RWPE1 (cell line): ENCODE measurements at places on chromosomes 6 and 20.

DNA sequence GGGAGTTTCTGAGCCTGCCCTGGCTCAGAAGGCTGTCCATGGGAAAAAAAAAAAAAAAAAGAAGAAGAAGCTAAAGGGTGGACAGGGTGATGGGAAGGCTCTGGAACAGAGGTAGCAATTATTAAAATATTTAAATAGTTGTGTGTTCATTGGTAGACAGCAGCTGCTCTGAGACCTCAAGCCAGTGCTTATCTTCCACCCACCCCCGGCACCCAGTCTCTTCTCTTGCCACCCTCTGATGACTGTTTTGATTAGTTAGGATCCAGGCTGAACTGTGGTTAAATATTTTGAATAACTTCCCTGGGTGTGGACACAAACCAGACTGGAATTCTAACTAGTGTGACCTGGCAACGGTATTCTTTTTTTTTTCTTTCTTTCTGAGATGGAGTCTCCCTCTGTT is 16.9 kb upstream of the SRSF3 start:
- DNase-seq = peak; percentile 92

- DNase-seq = peak; percentile 55
These were observed 2.4 kb upstream of the MCM3 start for GRCh38 chr6:52286798-52287432.

DNA sequence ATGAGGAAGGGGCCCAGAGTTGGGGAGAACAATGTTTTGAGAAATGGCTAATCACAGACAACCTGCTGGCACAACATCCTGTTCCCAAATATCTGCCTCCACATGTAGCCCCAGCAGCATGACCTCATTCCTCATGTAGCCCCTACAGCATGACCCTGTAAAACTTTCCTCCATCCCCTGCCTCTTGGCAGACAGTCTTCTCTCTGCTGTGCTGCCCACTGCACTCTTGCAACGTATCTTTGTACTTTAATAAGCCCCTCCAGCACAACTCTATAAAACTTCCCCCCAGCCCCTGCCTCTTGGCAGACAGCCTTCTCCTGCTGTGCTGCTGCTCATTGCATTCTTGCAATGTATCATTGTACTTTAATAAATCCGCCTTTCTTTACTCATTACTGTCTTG is 278.8 kb downstream of the HDGFL1 start:
- DNase-seq = no peak

GRCh38 chr6:19782588-19782987 is 54.6 kb upstream of the ID4 start:
- no peak for DNase-seq

- DNase-seq = no peak
These were observed 75.1 kb upstream of the B3GAT2 start for GRCh38 chr6:71031912-71032311.

DNA sequence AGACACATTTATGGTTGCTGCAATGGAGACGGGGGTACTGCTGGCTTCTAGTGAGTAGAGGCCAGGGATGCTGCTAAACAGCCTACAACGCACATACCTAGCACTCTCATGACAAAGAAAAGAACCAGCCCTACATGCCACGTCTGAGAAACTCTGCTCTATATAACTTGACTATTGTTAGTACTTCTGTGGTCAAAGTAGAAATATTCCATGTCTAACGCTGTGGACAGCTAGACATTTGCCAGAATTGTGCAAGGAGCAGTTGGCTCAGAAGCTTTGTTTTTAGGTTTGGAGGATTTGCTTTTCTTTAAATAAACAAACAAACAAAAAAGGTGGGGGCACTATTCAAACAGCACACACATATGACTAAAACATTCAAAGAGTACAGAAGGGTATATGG is 20.5 kb downstream of the UBE2V1 start:
- no peak for DNase-seq

DNA sequence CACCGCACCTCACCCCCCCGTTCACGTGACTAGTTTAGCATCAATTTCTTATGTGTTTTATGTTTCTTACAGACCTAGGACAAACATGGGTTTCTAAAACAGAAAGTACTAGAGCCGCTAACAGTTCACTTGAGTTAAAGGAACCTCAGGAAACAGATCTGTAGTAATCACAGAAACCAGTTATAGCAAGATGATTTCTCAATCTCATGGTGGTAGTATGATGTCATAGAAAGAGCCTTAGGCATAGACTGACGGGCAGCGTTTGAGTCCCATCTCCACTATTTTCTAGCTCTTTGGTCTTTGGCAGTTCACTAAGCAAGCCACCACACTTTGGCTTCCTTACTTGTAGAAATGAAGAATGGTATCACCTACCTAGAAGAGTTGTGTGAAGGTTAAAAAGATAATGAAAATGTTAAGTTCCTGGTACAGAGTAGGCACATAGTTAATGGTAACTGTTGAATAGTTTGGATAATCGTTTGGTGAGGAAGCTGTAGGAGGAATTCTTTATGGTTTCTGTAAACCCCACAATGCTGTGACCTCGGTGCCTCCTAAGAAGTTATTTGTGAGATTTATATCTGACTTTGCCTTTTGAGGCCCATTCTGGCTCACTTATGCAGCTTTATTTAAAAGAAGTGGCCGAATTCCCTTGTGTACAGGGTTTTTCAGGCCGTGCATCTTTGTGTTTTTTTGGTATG is 21.3 kb downstream of the CTNNBL1 start:
- peak; percentile 66 for DNase-seq

DNA sequence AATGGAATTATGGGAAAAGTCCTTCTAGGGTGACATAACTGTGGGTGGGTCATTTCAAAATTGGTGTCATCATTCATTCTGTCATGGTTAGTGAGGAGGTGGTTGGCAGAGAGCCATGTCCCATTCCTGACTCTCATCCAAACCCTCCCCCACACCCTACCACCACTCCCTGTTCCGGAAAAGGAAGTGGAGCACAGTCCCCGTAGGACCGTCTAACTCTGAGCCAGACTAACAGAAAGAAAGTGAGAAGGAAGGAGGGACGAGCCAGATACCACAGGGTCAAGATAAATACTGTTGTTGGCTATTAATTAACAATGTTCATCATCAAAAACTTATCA is 4.8 kb downstream of the TRIM10 start:
- peak; percentile 85 for DNase-seq

GRCh38 chr6:7157752-7158616 is 50.2 kb downstream of the RREB1 start:
- no peak for DNase-seq

- DNase-seq = no peak
These were observed 492.1 kb downstream of the MAFB start for GRCh38 chr20:40196846-40197436.

- no peak for DNase-seq
These were observed 269.6 kb downstream of the GRIK2 start for GRCh38 chr6:101663100-101663499.

DNA sequence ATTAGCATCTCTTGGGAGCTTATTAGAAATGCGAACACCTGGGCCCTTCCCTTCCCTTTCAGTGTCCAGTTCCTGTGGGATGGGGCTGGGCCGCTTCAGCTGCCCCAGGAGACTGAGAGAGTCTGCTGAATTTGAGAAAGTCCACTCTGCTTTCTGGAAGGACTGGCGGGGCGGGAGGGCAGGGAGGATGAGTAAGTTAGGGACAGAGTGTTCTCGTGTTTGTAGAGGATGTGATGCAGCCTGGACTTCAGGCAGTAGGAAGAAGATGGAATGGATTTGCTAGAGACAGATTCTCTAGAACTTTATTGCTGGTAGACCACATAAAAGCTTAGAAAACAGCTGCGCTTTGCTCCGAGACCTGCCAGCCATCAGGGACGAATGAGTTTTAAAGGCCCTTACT is 1.1 kb upstream of the TULP4 start:
- no peak for DNase-seq

GRCh38 chr6:3471711-3472110 is 14.9 kb upstream of the SLC22A23 start:
- DNase-seq = no peak

DNA sequence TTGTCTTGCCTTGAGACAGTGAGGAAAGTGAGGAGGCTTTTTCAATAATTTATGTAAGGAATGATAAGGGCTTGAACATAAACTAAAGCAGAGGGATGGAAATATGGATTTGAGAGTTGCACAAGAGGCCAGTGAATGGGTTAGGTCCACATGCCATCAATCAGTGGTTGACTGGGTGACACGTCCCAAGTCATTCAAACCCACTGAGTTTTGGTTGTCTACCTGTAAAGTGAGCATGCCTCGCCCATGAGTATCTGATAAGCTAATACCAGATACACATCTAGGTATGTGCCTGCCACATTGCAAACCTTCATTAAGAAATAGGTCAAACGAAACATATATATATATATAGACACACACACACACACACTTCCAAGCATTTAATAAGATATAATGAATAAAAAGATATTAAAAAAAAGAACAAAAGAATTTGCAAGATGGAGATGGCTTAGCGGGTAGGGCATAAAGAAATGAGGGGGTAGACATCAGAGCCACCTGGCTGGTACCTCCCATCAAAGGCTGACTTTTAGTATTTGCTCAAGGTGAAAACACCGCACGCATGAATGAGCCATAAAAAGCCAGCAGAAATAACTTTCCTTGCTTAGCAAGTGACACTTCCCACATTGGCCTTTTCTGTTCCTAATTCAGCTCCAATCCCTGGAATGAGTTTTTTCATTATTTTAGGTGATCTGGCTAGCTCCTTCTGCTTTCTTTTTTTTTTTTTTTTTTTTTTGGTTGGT is 109.1 kb upstream of the GGTLC1 start:
- DNase-seq = no peak

DNA sequence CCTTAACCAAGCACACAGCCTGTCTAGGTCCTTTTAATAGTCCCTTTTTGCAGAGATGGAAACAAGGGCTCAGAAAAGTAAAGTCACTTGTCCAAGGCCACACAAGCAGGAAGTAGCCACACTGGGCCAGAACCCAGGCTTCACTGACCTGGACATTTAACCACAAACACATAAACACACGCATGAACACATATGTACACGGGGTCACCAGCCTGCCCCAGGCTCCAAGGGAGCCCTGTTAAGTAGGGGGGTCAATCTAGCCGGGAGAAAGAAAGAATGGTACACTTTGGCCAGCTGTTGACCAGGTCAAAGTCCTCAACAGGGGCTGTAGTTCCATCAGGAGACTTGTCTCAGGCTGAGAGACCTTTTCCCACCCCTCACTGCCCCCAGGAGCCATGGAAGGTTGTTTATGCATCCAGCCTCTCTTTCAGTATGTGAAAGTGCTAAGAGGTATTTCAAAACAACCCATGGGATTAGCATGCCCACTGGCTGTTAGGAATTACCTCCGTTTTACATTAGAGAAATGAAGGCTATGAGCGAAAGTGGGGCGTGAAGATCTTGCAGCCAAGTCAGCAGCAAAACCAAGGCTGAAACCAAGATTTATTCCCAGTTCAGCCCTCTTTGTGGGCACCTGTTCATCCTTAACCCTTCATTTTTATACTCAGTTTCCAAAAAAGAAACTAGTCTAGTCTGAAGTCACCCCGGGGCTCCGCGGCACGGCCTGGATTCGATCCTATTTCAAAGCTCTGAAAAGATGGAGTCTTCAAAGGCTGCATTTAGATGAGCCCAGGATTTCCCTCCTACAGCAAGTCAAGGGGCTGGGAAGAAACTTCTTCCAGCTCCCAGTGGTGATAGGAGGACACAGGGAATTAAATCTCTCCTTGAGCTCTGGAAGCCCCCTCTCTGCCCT is 9.8 kb downstream of the SDC4 start:
- DNase-seq = no peak

- DNase-seq = peak; percentile 64
These were observed 13.6 kb downstream of the FGD2 start for GRCh38 chr6:37019065-37019450.

- DNase-seq = no peak
These were observed 1.2 kb downstream of the SMIM29 start for GRCh38 chr6:34247481-34248197.

DNA sequence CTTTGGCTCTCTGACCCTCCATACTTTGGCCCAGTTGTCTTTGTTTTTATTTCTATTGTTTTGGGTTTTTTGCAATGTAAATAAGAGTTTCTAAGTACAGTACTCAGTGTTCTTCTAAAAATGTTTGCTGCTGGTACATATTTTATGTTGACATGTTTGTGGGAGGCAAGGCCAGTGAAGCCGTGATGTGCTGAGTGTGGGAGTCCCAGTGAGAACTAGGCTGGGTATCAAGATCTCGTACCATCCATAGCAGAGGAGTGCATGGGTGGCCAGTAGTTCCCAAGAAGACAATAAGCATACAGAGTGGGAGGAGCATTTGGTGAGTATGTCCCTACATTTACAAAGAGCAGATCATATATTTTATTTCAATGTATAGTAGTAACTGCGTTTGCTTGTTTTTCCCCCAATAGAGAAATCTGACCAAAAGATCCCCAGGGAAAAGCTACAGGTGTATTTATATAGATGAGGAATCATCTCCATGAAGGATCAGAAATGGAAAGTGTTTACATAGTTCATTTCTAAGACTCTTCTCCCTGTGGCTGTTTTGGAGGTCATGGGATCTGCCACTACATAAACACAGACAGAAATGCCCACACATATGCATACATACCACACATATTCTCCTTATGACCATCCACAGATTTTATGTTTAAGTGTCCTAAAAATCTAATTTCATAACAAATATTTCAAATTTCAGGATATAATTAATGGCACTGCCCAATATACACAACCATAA is 285.9 kb downstream of the ALDH8A1 start:
- no peak for DNase-seq

GRCh38 chr20:49724408-49725223 is 10.9 kb upstream of the B4GALT5 start:
- no peak for DNase-seq

GRCh38 chr6:3468585-3468984 is 11.7 kb upstream of the SLC22A23 start:
- no peak for DNase-seq
